ENCODE measurements at places on chromosomes 12 and 14. TPM values are rescaled to one million over a fixed set of nuclear protein-coding genes. Genes with fewer than 3 reads are reported as not detected.

DNA sequence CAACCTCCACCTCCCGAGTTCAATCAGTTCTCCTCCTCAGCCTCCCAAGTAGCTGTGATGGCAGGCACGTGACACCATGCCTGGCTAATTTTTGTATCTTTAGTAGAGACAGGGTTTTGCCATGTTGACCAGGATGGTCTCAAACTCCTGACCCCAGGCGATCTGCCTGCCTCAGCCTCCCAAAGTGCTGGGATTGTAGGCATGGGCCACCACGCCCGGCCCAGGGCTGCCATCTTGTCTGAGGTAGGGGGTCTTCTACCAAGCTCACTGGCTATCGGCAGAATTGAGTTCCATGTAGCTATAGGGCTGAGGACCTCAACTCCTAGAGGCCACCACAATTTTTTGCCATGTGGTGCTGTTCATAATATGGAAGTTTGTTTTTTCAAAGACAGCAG lies 115.6 kb downstream of the EGLN3 start:
- DNase-seq: no peak

- DNase-seq: peak; percentile 62
Observed at GRCh38 chr12:121465921-121466793, 66.2 kb downstream of the RNF34 start.

The GALNT16 gene
- 34.5 TPM for total RNA-seq

DNA sequence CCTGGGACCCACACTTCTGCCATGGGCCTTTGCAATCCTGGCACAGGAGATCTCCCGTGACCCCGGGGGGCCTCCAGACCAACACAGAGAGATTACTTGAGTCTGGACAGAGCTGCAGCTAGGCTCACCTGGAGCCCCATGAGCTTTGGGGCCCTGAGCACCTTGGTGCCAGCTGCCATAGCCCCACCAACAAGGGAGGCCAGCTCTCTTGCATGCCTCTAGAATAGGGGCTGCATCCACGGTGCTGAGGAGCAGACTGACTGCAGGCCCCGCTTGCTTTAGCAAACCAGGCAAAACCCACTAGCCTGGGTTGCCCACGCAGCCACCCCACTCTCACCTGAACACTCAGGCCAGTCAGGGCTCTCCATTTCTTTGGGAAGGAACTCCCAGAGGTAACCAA lies 3.7 kb upstream of the OR4N2 start:
- no peak for DNase-seq

DNA sequence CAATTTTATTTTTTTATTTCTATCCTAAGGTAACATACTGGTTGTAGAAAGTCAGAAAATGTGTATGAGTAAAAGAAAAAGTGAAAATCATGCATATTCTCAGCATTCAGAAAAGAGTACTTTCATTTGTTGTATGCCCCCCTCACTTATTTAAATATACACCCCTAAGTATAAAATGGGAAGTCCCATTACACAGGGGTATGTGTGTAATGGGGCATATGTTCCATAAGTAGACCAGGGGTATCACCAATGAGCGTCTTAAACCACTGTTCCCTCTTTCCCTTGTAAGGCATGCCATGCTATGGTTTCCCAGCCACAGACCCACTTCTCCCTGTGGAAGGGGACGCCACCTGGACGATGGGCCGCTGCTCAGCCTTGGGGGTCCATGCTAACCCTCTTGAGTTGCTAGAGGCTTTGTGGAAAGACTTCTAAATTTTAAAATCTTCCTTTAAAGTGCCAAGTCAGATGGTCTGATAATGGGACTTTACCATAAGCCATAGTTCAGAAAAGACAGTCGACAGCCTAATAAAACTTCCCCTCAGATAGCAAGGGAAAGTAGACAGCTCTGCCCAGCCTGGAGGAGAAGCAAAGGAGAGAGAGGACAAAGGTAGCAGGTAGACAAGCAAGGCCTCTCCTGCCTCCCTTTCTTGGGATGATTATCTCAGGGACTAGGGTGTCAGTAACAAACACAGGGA lies 118.2 kb downstream of the ZFP36L1 start:
- no peak for DNase-seq

DNA sequence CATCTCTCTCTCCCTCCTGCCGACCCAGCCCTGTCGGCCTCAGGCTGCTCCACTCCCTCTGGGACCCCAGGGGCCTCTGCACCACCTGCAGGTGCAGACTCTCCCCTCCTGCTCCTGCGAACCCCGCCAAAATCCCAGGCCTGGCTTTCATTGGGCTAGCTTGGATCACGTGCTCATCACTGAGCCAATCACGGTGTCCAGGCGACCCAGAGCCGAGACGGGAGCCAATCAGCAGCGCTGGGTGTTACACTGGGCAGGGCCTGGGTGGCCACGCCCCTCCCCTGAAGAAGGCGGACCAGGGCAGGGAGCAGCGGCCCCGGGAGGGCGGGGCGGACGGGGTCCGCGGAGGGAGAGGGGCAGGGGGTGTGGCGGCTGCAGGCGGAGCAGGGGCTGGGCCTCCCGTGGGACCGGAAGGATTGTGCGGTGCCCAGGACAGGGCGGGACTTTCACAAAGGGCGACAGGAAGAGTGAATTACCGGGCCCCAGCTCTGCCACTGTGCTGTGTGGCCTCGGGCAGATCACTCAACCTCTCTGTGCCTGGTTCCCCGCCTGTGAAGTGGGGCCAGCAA lies 66.6 kb upstream of the FBRSL1 start:
- DNase-seq: no peak

GRCh38 chr14:32313844-32314376 lies 15.2 kb upstream of the AKAP6 start:
- DNase-seq: no peak

DNA sequence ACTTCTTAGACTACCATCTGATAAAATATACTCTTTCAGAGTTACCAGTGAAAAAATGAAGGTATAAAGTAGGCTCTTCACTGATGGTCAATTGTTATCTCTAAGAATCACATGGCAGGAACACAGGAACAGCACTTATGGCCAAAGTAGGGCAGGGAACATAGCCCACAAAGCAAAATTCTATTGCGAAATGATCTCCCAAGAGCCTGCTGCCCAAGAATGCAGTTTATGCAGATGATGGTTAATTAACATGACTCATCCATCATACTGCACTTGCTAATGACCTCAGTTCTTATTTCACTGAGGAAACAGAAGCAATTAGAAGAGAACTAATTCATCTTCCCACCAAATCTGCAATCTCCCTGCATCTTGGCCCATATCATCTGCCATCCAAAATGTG lies 133.8 kb downstream of the SLC2A13 start:
- DNase-seq: no peak

GRCh38 chr14:36091096-36091495 lies 85.4 kb downstream of the PTCSC3 start:
- DNase-seq: peak; percentile 22

DNA sequence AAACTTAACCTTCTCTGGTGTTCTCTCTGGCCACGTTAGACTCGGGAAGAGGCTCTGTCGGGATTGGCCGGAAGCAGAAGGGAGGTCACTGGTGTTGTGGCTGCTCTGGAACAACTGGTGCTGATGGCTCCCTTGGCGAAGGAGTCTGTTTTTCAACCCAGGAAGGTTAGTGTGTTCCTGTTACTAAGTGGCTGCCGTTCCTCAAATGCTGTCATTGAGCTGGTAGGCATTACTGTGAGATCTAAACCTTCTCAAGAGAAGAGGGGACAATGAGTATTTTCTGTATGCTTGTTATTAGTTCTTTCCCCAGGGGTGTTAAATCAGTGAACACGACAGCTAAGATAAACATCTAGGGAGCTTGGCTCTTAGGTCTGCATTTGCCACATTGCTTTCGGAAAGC lies 18.3 kb downstream of the POP5 start:
- no peak for DNase-seq

DNA sequence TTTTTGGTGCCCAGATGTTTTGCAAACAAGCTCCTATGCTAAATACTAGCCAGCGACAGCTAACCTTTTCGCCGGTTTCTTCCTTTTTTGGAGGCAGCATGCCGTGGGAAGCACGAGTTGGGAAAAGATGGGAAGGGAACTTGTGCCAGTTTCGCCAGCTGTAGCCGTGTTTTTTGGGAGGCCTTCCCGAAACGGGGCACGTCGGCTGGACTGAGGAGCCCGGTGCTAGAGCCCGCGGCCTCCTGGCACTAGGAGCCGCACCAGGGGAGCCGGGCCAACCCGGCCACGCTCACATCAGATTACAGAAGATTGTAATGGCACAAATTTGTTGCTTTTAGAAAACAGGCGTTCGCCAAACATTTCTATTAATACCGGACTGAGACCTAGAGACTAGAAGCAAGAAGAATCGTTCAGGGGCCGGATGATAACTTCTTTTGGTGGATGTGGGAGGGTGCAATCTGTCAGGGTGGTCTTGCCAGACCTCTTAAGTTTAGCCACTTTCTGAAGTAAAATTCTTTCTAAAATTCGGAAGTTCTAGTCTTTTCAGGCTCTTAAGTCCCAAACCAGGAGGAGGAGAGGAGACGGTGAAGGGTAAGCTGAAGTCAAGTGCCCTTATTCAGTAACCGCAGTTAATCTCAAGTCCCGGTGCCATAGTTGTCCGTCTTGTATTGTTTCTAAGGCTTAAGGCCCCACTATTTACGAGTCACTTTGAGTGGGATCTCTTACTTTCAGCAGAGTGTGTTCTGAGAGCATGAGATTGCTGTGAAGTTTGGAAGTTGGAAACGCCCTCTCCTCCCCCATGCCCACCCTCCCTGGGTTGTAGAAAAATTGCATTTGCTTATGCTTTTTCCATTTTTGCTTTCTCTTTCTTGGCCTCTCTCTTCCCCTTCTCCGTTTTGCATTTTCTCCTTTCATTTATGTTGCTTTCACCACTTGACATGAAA lies 1.3 kb downstream of the RASSF3 start:
- peak; percentile 32 for DNase-seq
